ENCODE measurements at places on chromosomes 12 and 14.

DNA sequence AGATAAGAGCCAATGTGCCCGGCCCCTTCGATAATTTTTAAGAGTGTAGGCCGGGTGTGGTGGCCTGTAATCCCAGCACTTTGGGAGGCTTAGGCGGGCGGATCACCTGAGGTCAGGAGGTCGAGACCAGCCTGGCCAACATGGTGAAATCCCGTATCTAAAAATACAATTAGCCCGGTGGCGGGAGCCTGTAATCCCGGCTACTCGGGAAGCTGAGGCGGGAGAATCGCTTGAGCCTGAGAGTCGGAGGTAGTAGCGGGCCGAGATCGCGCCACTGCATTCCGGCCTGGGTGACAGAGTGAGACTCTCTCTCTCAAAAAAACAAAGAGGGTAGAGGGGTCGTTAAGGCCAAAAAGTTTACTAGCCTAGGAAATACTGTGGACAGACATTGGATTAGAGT, 2.6 kb downstream of the KRAS start:
- DNase-seq = no peak

- no peak for DNase-seq
These were observed 154.3 kb upstream of the CCND2 start for GRCh38 chr12:4119157-4119761.

GRCh38 chr12:89889062-89889461, 180.4 kb upstream of the ATP2B1 start:
- DNase-seq = no peak

DNA sequence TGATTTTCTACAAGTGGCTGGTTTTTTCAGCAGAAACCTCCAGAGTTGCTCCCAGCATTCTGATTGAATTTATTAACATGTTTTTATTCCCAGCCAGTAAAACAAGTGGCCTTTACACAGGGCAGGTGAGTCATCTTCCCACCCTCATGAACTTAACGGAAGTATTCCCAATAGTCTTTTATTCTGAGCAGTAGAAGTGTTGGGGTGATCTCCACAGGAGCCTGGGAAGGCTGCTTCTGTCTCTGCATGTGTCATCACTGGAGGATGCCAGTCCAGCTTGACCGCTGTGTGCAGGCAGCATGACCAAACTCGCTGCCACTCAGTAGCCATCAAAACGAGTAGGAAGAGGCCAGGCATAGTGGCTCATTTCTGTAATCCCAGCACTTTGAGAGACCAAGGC, 13.4 kb upstream of the DNAH10 start:
- DNase-seq = no peak

DNA sequence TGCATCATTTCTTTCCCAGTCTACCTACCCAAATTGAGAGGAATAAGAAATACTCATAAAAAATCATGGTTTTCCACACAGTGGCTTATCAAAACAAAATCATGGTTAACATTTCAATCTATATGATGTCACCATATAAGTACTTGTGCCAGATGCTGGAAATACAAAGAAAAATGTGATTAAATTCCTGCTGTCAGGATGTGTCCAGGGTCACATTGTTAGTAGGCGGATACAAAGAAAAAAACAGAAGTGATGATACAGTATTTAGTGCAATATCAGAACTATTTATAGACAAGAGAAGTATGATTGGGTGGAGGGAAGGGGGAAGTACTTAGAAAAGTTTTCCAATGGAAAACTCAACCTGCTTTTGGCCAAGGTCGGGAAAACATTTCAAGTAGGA, 47.0 kb upstream of the OR6J1 start:
- DNase-seq = no peak

GRCh38 chr14:24198814-24199524, 3.7 kb upstream of the TM9SF1 start:
- DNase-seq = no peak

DNA sequence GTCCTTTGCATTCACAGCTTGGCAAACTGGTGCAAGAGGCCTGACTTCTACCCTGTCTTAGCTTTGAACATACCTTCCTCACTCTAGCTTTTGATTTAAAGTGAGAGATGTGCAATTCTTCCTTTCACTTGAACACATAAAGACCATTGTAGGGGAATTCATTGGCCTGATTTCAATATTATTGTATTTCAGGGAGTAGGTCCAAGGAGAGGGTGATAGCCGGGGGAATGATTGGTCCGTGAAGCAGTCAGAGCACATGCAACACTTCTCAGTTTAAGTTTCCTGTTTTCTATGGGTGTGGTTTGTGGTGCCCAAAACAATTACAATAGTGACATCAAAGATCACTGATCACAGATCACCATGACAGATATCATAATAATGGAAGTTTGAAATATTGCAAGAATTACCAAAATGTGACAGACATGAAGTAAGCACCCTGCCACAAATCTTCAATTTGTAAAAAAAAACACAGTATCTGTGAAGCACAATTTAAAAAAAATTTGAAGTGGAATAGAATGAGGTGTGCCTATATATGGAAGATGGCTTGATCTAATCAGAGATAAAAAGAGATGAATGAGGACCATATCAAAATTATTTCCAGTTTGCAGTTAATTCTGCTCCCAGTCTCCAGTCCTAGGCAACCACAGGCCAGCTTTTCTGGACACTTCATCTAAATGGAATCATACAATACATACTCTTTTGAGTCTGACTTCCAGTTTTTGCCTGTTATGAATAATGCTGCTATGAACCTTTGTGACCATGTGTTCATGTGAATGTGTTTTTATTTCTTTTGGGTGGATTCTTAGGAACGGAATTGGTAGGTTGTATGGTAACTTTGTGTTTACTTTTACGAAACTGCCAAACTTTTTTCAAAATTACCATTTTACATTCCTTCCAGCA, 23.2 kb downstream of the BORCS5 start:
- DNase-seq = peak; percentile 73

DNA sequence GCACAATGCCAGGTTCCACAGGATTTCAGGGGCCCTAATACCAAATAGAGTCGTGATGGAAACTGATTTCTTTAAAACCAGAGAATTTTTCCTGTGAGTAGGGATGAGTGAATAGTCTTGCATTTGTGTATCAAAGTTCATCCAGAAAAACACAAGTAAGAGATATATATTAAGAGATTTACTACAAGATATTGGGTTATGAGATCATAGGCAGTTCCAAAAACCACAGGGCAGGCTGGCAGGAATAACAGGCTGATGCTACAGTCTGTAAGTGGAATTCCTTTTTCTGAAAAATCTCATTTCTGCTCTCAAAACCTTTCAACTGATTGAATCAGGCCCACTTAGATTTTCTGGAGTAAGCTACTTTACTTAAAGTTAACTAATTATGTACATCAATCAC, 1756.2 kb upstream of the SEL1L start:
- DNase-seq = no peak

DNA sequence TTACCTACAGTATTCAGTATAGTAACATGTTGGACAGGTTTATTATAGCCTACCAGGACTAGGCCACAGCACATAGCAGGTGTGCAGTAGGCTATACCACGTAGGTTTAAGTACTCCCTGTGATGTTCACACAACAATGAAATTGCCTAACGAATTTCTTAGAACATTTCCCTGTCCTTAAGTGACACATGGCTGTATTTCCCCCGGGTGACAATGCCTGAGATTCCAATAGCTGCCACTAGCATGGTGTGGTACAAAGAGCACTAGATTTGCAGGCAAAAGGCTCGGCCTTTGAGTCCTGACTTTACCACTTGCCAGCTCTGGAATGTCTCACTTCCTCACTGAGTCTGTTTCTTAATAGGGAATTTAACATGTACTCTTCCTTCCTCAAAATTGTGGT, 19.7 kb downstream of the PTPN21 start:
- DNase-seq = no peak

- no peak for DNase-seq
These were observed 113.7 kb upstream of the MYF6 start for GRCh38 chr12:80593766-80594165.

- no peak for DNase-seq
These were observed 109.0 kb upstream of the SLC16A7 start for GRCh38 chr12:59486827-59487226.

GRCh38 chr12:65637774-65638173, 186.5 kb upstream of the HMGA2 start:
- no peak for DNase-seq

DNA sequence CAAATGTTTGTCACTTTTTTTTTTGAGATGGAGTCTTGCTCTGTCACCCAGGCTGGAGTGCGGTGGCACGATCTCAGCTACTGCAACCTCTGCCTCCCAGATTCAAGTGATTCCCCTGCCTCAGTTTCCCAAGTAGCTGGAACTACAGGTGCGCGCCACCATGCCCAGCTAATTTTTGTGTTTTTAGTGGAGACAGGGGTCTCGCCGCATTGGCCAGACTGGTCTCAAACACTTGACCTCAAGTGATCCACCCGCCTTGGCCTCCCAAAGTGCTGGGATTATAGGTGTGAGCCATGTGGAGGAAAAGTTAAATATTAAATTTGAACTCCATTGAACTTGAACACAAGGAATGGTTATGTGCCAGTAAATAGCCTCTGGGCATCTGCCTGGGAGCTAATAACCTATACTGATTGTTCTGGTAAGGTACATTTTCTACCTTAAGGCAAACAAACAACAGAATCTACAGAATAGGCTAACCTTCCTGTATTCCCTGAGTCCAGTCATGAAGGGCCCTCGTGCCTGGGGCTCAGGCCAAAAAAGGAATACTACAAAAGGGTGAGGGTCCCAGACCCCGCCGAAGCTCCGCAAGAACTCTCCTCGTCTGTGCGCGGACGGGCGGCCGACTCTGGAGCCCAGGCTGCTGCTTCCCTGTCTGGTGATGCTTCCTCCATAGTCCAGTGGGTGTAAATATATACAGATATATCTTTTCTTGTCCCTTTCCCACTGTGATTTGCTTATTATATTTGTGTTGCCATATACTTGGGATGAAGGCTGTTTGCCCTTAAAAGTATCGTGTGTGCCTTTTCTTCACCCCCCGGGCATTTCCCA, 74.0 kb upstream of the EIF5 start:
- no peak for DNase-seq

- DNase-seq = no peak
These were observed 140.6 kb upstream of the PELI2 start for GRCh38 chr14:55977392-55978150.

- DNase-seq = no peak
These were observed 9.9 kb downstream of the BMAL2 start for GRCh38 chr12:27342536-27342935.

DNA sequence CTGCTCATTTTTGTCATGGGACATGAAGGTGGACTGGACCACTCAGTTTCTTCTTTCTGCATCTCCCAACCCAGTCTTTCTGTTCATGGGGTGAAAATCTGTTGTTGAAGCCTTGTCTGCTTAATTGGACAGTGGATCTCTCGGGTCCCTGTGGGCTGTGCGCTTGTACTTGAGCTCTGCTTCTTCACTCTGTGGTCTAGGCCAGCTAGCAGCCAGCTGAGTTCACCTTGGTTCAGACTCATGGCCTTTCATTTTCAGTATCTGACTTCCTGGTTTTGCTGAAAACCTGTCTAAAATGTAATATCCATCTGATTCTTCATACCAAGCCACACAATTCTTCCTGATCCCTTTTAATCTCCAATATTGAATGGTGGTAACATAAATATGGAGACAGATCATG, 117.2 kb downstream of the LRRK2 start:
- no peak for DNase-seq

DNA sequence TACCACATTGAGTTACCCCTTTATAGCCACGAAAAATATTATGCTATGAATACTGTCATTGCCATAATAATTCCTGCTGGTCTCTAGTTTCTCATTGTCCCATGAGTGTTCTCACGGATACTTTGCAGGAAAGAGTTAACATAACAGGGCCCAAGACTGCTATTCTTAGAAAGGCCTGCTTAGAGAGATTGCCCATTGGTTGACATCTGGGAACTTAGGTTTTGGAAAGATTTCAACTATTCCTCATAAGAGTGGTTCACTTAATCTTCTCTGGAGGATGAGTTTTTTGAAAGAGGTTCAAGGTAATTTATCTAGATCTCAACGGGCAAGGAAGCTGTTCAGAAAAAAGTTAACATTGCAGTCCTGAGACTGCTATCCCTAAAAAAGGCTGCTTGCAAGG, 18.4 kb upstream of the PRPF39 start:
- DNase-seq = no peak

GRCh38 chr14:78947681-78948080, 777.5 kb downstream of the NRXN3 start:
- DNase-seq = no peak

GRCh38 chr12:98156697-98157096, 358.7 kb upstream of the TMPO start:
- no peak for DNase-seq

DNA sequence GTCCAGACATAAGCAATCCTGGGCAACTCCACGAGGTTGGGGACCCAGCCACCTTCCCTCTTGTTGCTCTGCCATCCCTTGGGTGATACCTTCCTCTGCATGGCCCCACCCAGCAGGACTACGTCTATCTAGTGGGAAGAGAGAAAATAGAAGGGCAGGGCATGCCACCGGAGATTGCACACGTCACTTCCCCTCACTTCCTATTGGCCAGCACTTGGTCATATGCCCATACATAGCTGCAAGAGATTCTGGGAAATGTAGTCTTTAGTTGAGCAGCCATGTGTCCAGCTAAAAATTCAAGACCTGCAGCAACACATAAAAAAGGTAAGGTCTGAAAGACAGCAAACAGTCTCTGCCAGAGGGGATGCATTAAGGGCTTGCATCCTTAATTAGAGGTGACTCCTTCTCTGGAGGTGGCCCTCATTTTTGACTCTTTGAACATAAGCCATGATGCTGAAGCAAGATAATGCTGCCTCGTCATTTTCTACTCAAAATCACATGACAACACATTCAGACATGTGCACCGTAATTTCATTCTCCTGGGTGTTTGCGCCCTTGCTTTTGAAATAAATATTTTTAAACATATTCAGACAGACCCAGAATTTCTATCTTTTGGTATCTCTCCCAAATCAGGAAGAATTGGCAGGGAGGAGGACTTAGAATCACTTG, 91.8 kb upstream of the PWP1 start:
- DNase-seq = no peak

GRCh38 chr12:18689771-18690170, 48.0 kb downstream of the PLCZ1 start:
- no peak for DNase-seq

GRCh38 chr12:82448911-82449578, 90.7 kb downstream of the METTL25 start:
- no peak for DNase-seq

DNA sequence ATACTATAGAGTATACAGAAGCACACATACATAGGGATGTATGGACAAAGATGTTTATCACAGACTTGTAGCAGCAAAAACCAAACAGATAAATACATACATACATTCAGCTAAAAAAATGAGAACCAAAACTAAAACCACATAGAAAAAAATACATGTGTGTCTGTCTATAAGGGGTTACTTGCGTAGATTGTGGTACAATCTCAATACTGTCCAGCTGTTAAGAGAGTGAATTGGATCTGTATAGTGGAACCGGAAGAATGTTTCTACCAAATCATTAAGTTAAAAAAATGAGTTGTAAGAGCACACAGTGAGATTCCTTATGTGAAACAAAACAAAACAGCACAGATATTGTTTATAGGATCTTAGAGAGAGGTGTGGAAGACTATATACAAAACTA, 44.2 kb upstream of the DCD start:
- no peak for DNase-seq

GRCh38 chr12:122835750-122836026, 431 bp downstream of the HIP1R start:
- no peak for DNase-seq

All from central memory CD8-positive, alpha-beta T cell (primary cell).